ENCODE measurements at places on chromosomes 3 and 15. TPM values are rescaled to one million over a fixed set of nuclear protein-coding genes. Genes with fewer than 3 reads are reported as not detected.

Gene PPM1M
- 12.3 TPM for total RNA-seq

- DNase-seq: no peak
Measured at GRCh38 chr3:124234852-124235252, 242.9 kb upstream of the ROPN1 start.

DNA sequence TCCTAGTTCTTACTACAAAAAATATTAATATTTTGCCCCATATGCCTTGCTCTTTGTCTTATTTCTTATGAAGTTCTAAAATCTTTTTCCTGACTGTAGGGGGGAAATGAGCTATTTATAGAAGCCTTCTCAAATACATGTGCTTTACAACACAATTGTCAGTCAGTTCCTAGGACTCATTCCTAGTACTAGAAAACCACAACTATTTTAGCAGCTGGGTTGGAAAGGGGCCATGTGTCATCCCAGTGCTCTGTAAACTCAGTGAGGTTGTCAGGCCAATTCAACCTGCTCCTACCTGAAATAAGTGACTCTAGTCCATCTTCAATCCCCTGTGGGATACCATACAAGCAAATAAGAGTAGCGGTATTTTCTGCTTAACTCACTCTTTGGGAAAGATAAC is 153.8 kb downstream of the ULK4 start:
- DNase-seq: peak; percentile 80

- DNase-seq: peak; percentile 4
Measured at GRCh38 chr3:50714946-50715345, 40.2 kb downstream of the DOCK3 start.

DNA sequence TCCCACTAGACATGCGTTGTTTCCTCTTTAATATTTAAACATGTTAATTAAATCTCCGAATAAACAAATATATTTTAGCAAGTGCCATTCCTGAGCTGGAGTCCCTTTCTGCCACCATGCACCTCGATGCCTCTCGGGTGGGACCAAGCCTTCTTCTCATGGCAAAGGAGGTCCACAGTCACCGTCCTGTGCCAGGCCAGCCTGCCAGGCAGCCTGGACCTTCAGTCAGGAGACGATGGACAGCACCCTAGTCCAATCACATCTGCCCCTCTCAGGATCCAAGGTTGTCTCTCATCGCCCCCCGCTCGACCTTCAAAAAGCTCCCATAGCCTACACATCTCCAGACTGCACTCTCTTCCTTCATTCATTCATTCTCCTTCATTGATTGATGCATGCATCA is 22.6 kb downstream of the NTRK3 start:
- no peak for DNase-seq

DNA sequence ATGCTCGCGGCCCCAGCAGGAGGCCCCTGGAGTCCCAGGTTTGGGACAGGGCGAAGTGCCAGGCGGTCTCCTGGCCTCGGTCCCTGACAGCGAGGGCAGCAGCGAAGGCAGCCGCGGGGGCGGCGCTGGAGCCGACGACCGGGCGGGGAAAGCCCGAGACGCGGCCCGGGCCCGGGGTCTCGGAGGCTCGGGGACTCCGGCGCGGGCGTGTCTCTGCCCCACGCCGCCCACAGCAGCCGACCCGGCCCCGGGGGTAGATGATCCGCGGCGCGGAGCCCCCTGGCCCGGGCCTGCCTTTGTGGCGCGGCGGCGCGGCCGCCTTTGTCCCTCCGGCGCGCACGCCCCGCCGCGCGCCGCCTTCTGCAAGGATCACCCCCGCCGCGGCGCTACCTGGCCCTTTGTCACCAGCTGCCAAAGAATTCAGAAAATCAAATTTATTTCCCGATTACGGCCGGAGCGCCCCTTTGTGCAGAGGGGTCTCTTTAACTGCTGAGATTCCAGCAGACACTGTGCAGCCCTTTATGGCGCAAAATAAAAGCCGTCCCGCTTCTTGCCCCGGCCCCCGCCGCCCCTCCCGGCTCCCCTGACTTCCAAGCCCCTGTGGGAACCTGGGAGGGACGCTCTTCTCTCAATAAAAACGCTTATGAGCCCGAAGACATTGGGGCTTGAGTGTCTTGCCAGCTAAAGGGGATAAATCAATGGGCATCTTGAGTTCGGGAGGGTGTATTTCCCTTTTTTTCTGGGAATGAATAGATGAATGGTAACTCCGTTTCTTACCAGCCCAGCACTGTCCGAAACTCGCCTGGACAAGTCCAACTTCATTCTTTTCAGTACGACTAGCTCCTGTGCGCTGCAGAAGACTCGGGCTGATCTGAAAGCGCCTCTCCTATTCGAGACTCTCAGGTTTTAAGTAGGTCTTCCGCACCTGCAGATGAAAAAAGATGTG is 68.4 kb downstream of the HES1 start:
- DNase-seq: no peak

DNA sequence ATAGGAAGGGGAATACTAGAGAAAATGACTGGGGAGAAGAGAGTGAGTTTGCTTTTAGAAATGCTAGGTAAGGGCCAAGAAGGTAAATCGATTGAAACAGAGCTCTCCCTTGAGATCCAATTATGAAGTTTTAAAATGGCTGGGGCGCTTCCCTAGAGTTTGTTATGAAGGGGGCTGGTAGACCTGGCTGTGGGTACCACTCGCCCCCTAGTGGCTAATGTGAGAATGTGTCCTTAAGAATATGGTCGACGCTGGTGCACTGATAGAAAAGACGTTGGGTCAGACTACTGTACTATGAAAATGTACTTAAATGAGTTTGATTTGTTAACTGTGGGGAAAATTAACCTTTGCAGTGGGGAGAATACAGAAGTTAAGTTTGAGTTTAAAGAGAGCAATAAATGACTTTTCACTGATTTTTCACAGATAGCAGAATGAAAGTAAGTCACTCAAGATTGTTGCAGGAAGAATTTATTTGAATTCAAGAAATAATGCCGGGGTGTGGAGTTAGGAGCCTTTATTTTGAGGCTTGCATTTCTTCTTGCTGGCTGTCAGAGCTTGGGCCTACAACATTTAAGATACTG is 9.2 kb downstream of the TMPRSS7 start:
- DNase-seq: peak; percentile 76

Gene CNTN3
- total RNA-seq: not detected

Gene SHQ1
- total RNA-seq: 25.5 TPM

GRCh38 chr3:187013159-187013716 is 82.9 kb downstream of the ST6GAL1 start:
- DNase-seq: no peak

Gene SUSD5
- total RNA-seq: 4.6 TPM

Gene PCOLCE2
- 2.8 TPM for total RNA-seq

DNA sequence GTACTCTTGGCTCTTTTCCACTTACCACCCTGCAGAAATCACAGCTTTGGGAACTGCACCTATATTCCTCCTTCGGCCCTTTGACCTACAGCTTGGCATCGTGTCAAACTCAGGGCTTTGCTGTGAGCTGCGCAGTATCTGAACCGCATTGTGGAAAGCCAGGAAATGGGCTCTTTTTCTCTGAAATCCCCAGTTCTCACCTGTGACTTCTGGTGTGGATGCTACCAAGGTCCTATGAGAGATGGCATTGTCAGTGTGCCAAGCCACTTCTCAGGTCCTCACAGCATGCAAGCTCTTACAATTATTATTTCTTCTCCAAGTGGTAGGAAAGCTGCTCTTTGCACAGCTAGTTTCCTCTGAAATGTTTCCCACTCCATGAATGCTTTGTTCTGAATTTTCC is 450.6 kb upstream of the TBL1XR1 start:
- DNase-seq: no peak

Gene P2RY1
- 0.48 TPM for total RNA-seq

GRCh38 chr3:13289771-13290285 is 130.3 kb downstream of the NUP210 start:
- no peak for DNase-seq

- no peak for DNase-seq
Measured at GRCh38 chr3:14810070-14810791, 8.5 kb upstream of the FGD5 start.

- no peak for DNase-seq
Measured at GRCh38 chr3:17307482-17307881, 422.7 kb downstream of the PLCL2 start.

- DNase-seq: no peak
Measured at GRCh38 chr3:46890132-46890531, 12.6 kb downstream of the PTH1R start.

- no peak for DNase-seq
Measured at GRCh38 chr3:134798681-134799311, 3.7 kb downstream of the EPHB1 start.

DNA sequence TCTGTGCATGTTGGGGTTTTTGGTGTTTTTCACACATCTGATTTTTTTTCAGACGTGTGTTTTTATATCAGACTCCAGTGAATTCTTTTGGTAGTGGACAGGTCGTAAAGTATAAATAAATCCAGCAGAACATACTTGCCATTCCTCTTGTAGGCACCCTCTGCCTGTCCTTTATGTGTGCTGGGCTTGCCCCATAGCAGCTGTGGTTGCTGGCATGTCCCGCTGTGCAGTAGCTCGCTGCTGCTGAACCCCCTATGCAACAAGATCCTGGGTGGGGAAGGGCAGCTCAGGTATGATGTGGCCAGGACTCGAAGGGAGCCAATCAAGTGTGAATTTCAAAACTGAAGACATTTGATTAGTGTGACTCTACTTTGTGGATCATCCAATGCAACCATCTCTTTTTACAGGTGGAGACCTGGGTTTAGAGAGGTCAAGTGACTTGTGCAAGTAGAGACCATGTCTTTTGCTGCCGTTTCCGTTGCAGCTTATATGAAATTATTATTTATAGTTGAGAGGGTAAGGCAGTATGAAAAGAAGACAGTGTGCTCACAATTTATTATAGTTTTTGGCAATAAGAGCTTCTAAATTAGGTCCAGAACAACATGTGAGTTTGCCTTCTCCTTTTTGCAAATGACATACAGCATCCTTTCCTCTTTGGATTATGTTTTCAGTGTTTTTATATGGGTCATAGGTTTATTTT is 350.8 kb upstream of the C2CD4B start:
- DNase-seq: no peak

GRCh38 chr3:140187656-140188221 is 252.8 kb downstream of the CLSTN2 start:
- no peak for DNase-seq

DNA sequence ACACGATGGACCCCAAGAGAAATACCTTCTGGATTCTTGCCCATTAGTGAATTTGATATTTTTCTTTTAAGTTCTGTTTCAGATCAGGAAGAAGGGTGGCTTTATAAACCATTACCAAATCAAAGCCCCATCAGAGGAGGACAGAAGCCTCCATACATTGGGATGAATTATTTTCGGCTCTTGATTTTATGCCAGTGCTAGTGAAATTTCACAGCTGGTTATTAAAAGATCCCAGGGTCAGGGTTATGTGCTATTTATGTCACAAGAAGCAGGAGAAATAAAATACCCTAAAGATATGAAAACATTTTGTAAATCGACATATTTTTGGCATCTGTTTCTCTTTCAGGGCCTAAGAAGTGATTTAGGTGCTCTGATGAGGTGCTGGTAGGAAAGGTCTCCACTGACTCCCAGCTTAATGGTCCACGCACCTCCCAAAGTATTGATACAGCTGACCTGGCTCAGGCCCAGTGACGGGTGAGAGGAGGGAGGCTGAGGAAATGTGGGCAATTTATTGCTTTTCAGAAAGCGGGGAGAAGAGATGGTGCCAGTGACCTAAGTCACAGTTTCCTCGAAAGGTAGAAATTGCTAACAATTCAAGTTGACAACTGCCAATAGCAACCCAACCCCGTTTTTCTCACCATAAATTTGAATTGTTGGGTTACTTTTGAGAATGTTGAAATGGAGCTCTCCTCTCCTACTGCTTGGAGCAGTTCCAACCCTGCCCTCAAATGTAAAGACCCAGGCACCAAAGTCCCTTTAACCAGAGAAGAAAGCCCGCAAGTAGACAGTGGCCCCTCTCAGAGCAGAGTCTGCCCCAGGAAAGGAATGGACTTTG is 315.6 kb upstream of the NR2E3 start:
- no peak for DNase-seq

- DNase-seq: peak; percentile 84
Measured at GRCh38 chr15:31399544-31400171, 73.0 kb downstream of the KLF13 start.
